ENCODE measurements at places on chromosomes 6 and 20.

DNA sequence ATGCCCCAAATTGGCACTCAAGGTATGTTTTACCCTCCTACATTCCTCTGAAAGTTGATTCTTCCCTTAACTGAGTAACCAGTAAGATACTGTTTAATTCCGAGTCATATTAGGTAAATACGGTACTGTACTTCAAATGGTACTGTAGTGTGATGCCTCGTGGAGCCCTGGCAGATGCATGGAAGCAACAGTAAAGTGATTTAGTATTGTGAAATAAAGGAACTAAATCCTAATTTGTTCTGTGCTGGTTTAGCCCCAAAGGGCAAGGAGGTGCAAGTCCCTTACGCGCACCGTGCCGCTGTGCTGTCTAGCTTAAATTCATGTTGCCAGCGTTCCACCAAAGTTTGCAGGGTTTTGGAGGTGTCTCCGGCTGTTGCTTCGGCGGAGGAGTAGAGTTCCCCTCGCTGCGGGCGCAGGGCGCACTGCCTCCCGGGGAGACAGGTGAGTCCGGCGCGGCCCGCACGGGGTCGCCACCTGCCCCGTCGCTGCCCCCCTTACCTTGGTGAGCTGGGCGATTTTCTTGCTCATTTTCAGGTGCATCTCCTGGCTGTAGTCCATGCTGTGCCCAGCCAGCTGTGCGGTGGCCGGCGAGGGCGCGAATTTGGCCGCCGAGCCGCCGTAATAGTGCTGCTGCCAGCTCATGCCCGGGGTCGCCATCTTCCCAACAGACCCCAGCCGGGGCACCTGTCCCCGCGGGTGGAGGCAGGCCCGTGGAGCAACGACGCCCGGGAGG is 655 bp downstream of the FAM184A start:
- no peak for DNase-seq

GRCh38 chr6:29516108-29516507 is 28.4 kb upstream of the MAS1L start:
- peak; percentile 63 for DNase-seq

DNA sequence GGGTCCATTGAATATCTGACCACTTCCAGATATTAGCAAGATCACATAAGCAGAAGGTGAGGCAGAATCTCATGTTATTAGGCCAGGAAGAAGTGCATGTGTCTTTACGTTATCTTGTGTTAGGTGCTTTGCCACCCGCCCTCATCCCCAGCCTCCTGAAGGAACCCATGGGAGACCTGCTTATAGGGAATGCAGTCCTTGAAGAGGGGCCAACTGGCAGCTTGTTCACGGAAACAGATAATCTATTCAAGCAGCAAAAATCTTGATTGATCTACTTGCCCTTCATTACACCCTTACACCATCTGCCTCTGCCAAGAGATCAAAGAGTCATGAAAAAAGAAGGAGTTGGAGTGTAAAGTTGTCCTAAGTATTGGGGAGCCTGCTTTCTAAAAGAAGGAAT is 576.4 kb downstream of the HTR1B start:
- no peak for DNase-seq

DNA sequence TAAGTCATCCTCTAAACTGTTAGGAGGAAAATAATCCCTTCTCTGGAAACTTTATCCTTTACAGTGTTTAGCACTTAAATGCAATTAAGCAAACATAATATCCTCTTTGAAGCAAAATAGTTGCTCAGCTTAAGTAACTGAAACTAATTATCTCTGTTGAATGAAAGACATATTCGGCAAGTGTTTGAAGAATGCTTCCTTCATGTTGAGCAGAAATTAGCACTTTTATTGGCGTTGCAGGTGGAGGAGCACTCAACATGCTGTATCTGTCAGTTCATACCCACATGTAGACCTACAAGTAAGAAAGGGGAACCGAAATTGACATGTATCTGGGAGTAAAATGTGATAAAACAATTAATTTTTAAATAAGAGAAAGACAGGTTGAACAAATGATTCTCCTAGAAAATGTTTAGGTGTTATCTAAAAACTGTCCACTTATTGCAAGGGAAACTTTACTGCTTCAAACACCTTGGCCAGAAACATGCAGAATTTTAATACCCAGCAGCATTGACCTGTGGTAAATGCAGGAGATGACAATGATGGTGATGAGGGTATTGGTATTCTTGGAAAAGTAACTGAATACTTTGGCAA is 987.0 kb upstream of the MAP3K7 start:
- DNase-seq: no peak

GRCh38 chr6:148291876-148292275 is 50.8 kb upstream of the SASH1 start:
- DNase-seq: no peak

- DNase-seq: no peak
Observed at GRCh38 chr20:19451923-19452295, 239.5 kb downstream of the SLC24A3 start.
